ENCODE measurements at places on chromosomes 4 and X. TPM values are rescaled to one million over a fixed set of nuclear protein-coding genes. Genes with fewer than 3 reads are reported as not detected.

The NAA11 gene
- not detected for polyA plus RNA-seq

The APLN gene
- not detected for polyA plus RNA-seq

The CT45A5 gene
- not detected for polyA plus RNA-seq

The ZNF595 gene
- polyA plus RNA-seq = 10.7 TPM

The UCP1 gene
- not detected for polyA plus RNA-seq

The CYP2U1 gene
- polyA plus RNA-seq = 1.1 TPM

The TCEAL3 gene
- polyA plus RNA-seq = 56.3 TPM

The PITX2 gene
- not detected for polyA plus RNA-seq

The ETDB gene
- not detected for polyA plus RNA-seq

The RAB9B gene
- 0.76 TPM for polyA plus RNA-seq

The MAGEA2B gene
- not detected for polyA plus RNA-seq

The MAML3 gene
- polyA plus RNA-seq = 2.2 TPM

The HTN1 gene
- polyA plus RNA-seq = not detected

The PDCL2 gene
- polyA plus RNA-seq = not detected

The PABPC1L2B gene
- polyA plus RNA-seq = not detected

The TRIML2 gene
- polyA plus RNA-seq = not detected

The GLUD2 gene
- polyA plus RNA-seq = 0.37 TPM

The SCFD2 gene
- polyA plus RNA-seq = 5.2 TPM

Data from stomach (tissue), 19 donors.